ENCODE measurements at places on chromosomes 3 and 15. TPM values are rescaled to one million over a fixed set of nuclear protein-coding genes. Genes with fewer than 3 reads are reported as not detected.

The P4HTM gene
- 3.3 TPM for total RNA-seq

The CHRNA7 gene
- total RNA-seq = not detected

The SNTN gene
- not detected for total RNA-seq

The GBE1 gene
- 124 TPM for total RNA-seq

Data from RPMI7951 (cell line).